Inflammatory macrophage treated with lipopolysaccharide for 4 hours (primary cell): ENCODE measurements at places on chromosomes 16 and 17.

GRCh38 chr17:6471531-6472465, 27.5 kb downstream of the PIMREG start:
- no peak for DNase-seq

DNA sequence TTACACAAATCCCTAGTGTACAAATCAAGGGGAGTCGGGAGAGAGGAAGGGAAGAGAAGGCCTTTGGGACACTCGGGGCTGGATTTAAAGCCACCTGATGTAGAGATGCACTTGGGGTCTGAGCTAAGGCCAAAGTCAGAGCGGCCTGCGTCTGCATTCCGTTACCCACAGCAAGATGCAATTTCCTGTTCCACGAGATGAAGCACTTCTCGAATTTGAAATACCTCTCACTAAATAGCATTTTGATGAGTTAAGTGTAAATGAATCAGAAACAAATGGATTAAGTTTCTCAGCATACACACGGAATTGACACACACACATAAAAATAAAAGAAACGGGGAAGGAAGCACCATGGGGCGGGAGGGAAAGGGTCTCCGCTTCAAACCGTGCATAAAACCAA, 386.0 kb downstream of the SOX9 start:
- no peak for DNase-seq

- DNase-seq, result no peak
Measured at GRCh38 chr17:61087024-61087423, 312.6 kb upstream of the TBX2 start.

DNA sequence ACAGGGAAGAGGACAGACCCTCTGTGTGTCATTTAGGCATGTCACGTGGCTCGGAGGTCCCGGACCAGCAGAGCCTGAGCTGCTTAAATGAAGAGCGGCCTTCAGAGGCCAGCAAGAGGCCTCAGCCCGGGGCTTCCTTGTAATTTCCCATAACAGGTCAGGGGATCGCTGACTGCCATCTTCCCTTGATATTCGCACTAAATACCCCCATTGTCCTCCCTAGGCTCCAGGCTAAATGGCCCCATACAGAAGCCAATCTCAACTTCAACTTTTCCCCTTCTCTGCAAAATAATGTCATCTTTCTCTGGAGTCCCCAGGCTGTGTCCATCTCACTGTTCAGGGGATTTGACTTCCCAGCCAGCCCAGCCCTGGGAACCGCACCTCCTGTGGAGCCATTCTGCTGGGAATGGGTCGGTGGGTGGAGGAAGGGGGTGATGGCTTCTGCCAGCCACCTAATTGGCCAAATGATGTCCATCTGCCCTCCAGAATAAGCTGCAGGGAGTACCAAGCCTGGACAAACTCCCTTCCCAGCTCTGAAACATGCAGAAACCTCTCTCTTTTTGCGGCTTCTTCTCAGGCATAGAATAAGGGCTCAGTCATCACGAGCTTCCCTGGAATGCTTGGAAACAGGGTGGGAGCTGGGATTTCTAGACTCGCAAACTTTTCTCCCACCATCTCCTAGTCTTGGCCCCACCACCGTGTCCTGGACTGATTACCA, 129.9 kb downstream of the SDK2 start:
- DNase-seq, result no peak

DNA sequence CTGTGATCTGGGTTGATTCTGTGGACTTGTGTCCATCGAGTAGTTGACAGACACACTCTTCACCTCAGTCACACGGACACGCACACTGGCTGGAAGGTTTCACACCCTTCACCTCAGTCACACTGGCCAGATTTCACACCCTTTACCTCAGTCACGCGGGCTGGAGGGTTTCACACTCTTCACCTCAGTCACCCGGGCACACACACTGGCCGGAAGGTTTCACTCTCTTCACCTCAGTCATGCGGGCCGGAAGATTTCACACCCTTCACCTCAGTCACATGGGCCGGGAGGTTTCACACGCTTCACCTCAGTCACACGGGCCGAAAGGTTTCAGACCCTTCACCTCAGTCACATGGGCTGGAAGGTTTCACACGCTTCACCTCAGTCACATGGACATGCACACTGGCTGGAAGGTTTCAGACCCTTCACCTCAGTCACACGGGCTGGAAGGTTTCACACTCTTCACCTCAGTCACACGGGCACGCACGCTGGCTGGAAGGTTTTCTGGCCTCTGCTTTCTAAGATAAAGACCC, 96.2 kb downstream of the PGS1 start:
- DNase-seq, result no peak
